ENCODE measurements at places on chromosomes 11 and 22.
A peak's percentile ranks its signal among the peaks of the same experiment; 100 is the strongest.

DNA sequence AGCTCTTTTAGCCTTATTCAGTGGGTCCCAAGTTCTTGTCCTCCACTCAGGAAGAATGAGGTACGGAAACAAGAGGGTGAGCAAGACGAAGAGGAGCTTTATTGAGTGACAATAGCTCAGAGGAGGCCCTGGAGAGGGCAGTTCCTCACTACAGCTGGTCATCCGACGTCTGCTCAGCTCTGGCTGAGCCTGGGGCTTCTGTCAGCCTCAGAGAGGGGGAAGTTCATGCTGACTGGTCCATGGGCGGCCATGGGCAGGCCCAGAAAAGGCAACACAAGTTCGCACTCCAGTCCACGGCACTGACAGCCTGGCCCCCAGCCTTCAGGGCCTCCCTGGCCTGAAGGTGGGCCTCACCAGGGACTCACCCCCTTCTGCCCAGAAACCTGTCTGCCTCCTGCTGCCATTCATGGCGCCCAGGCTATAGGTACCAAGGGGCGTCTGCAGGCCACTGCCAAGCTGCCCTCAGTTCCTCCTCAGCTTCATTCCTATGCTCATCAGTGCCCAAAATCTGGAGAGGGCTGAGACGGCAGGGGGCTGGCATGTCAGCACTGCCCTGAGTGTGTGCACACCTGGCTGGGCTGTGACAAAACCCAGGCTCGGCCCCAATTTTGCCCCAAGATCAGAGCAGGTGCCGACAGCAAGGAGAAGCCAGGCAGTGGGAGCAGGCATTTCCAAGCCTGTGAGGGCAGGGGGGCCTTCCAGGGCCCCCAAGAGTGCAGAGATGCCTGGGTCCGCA lies 21.7 kb upstream of the KIAA0930 start:
- DNase-seq, result no peak

- no peak for DNase-seq
These were observed 685.2 kb upstream of the CHORDC1 start for GRCh38 chr11:90908074-90908473.

DNA sequence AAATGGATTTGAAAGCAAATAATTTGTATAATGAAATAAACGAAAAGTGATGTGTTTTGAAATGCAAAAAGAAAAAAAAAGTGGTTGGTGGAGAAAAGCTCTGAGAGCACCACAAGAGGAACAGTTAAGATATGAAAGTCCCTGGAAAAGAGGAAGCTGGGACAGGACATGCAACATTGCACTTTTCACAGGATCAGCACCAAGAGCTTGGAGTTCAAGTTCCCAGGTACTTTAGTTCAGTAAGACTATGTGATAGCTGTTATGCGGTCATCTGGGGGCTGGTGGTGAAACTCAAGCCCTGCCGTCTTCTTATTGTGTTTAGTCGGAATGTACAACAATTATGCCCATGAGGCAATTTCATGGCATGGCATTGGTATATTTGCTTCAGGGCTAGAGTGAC lies 17.1 kb upstream of the MS4A4A start:
- DNase-seq, result no peak

DNA sequence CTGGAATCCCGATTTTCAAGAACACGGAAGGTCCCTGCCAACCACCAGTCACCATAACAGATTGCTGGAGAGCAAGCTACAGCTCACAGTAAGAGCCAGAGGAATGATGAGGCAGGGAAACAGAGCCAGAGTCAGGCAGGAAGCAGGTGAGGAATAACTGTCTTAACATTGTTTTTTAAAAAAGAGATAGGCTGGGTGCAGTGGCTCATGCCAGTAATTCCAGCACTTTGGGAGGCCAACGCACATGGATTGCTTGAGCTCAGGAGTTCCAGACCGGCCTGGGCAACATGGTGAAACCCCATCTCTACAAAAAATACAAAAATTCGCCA lies 13.5 kb upstream of the CASTOR1 start:
- no peak for DNase-seq

GRCh38 chr11:47992959-47993820 lies 12.8 kb downstream of the PTPRJ start:
- no peak for DNase-seq

- no peak for DNase-seq
These were observed 78.4 kb upstream of the ANO1 start for GRCh38 chr11:69999721-70000120.

GRCh38 chr11:125376856-125377255 lies 119.2 kb downstream of the FEZ1 start:
- no peak for DNase-seq

DNA sequence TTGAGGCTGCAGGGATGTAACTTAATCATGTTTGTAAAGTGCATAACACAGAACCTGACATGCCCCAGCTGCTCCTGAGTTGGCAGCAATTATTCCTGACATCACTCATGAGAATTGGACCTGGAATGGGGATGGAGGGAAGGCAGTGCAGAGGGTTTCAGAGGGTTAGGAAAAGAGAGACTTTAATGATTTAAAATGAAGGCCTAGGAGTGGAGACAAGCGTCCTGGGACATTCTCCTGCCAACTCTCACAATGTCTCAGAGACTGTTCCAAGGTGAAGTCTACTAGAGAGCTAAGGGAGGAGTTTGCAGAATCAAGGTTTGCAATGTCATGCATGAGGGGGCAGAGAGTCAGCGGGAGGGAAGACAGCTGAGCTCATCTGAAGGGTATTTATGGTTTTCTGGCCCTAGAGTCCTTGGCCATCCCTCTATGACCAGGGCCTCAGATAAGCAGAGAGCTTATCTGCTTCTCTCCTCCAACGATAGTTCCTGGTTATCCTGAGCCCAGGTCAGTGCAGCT lies 36.9 kb downstream of the GGTLC2 start:
- DNase-seq, result no peak

GRCh38 chr11:77046060-77046501 lies 11.9 kb downstream of the B3GNT6 start:
- no peak for DNase-seq

- DNase-seq, result no peak
These were observed 53.4 kb downstream of the KCNJ1 start for GRCh38 chr11:128813729-128814128.

DNA sequence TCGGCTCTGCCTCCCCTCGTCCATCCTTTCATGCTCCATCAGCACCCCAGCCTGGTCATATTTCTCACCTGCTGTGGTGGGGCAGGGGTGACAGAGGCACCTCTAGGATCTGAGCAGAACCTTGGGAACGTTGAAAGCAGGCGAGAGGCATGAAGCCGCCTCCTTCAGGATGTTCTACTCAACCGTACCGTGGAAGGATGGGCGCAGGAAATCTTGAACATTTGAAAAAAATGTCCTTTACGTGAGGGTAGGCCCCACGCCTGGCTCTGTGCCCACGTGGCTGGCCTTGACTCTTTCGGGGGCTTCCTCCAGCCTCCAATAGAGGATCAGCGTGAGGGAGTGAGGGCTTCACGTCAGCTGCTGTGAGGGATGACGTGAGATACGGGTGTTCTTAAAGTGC lies 90.7 kb downstream of the TBC1D22A start:
- DNase-seq, result no peak

GRCh38 chr11:125903711-125904659 lies at the start of gene DDX25:
TSS of gene DDX25 (plus strand) at chr11:125904508. CDS start at chr11:125904518, 10 bp downstream.
- DNase-seq, result no peak

DNA sequence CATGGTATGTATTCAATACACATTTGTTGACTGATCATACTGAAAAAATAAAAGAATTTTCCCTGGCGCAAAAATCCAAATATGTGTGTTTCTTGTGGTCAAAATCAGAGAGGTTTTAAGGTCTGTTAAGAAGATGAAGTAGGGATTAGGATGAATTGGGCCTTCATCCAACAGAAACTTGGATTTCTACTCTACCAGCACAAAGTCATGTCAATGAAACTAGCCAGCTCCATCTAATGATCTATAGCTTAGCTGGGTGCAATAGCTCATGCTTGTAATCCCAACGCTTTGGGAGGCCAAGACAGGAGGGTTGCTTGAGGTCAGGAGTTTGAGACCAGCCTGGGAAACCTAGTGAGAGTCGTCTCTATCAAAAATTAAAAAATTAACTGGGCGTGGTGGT lies 65.5 kb downstream of the USP35 start:
- no peak for DNase-seq

DNA sequence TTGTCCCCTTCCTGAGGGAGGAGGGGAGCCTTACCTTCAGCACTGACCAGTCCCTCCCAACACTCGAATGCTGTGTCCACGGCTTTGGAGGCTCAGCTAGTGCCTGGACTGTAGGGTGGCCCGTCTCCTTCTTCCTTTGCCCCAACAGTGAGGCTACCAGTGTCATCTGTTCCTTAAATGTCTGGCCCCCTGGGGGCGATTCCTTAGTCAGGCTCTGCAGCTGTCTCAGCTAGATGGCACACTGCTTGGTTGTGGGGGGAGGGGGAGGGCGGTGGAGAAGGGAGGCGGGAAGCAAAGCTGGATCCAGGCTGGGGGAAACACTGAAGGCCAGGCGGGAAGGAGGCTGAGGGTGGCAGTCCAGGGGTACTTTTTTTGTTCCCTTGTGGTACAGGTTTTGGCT lies at the start of gene IGSF22:
Gene IGSF22 (minus strand): TSS at position 149 of the 400 bp plus-strand sequence. CDS start 1,952 bp downstream, outside the sequence.
- no peak for DNase-seq

- DNase-seq, result no peak
These were observed 341.6 kb downstream of the CTTN start for GRCh38 chr11:70739811-70740487.

GRCh38 chr22:44396021-44396726 lies 83.4 kb upstream of the SHISAL1 start:
- DNase-seq, result no peak

DNA sequence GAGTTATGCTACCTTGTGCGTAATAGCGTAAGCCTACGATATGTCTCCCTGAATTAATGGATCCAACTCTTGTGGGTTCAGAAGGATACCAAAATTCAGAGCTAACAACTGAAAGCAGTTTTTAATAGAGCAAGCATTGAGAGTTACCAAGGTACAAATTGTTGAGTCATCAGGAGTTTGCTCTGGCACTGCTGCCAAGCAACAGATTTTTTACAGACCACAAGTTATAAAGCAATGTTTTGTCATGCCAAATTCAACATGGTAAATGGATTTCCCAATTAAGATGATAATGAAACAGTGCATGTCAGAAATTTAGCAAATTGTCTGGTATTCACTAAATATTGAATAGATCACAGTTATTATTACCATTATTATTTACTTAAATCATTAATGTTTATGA lies 295.6 kb downstream of the NELL1 start:
- no peak for DNase-seq

GRCh38 chr11:109378034-109378433 lies 44.0 kb upstream of the C11orf87 start:
- no peak for DNase-seq

DNA sequence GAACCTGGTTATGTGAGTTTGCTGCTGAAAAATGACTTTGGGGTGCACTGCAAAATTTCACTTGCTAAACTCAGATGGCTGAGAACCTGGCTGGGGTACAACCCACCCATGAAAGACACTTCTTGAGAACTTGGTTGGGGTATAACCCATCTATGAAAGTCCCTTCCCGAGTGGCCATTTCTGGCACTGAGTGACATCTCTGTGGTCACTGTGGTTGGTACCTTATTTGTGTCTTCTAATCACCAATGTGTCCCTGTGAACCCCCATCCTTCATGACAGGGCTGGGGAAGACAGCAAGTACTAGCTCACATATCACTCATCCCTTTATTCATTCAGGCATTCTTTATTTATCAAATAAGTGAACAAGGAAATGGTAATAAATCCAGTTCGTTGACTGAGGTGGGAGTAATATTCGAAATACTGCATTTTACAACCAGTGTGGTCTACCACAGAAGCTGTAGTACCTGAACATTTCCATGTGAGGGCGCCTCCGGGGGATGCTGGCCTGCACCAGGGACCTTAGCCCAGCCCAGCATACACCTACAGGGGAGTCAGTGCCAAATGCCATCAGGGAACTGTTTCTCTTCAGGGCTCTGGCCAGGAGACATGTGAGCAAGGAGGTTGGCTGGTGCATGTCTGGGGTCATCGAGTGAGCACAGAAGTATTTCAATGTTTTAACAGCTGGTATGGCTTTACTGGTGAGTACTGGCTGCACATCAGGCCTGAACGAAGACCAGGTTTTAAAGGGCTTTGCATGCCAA lies 122.1 kb downstream of the CSNK2A3 start:
- DNase-seq, result peak; percentile 14

DNA sequence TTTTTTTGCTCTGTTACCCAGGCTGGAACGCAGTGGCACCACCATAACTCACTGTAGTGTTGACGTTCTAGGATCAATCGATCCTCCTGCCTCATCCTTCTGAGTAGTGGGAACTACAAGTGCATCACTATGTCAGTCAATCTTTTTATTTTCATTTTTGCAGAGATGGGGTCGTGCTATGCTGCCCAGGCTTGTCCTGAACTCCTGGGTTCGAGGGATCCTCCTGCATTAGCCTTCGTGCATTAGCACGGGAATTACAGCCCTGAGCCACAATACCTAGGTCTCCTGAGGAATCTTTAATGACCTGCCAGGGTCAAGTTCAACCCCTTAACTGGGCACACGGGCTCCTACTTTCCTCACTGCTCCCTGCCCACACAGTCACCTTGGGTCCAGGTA lies 4.4 kb downstream of the APOL3 start:
- DNase-seq, result no peak

DNA sequence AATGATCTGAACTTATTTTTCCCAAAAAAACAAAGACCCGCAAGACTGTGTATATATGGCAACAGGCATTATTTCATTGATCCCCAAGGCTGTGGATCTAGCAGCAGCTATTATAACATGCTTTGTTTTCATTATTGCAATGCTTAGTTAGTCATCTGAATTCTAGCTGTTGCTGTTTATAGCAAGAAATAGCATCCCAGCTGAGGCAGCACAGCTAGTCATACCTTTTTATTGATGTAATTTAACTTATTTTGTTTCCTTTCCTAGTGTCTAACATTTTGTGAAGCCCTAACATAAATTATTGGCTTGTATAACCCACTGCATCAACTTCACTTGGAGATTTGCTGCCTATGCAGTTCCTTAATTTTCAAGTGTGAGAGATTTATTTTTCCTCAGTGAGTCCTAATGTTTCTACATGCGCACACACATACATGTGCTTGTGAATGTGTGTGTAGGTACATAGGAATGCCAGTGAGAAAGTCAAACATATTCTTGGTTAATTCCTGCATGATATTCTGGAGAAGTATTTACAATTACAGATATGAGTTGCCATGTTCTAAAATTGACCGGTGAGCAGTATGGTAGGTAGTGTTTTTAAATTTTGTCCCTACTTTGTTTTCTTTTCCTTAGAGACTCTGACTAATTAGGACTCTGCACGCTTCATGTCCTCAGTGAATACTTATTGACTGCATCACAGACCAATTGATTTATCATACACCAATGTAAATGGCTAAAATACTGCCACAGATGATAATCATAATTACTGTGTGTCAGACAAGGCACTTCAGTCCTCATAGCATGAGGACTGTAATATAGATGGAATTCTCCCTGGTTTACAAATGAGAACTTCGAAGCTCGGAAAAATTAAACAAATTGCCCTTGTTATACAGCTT lies 119.3 kb downstream of the WNT11 start:
- no peak for DNase-seq

DNA sequence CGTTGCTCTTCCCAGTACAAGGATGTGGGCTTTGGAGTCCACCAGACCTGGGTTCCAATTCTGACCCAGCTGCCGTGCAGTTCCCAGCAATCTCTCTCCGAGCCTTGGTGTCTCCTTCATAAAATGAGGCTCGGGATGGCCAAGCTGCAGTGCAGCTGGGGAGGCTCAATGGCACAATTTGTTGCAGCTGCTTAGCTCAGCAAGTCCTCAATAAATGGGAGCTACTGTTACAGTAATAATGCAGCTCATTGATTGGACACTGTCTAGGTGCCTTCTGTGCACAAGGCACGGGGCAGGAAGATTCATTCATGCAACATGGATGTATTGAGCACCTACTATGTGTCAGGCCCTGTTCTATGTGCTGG lies 37.1 kb downstream of the SHISAL1 start:
- DNase-seq, result no peak

All from COLO829 (cell line).